ENCODE measurements at places on chromosomes 2 and 18.

GRCh38 chr2:171319164-171319810 lies 114.5 kb downstream of the METTL8 start:
- peak; percentile 72 for DNase-seq

DNA sequence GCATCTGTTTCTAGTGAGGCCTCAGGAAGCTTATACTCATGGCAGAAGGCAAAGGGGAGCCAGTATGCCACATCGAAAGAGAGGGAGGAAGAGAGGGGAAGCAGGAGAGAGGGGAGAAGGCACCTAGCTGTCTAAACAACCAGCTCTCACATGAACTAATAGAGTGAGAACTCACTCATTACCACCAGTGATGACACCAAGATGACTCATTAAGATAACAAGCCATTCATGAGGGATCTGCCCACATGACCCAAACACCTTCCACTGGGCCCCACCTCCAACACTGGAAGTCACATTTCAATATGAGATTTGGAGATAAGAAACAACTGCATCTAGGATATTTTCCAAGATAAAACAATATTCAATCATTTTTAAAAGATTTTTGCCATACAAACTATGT lies 753.9 kb upstream of the ZEB2 start:
- DNase-seq, result no peak

DNA sequence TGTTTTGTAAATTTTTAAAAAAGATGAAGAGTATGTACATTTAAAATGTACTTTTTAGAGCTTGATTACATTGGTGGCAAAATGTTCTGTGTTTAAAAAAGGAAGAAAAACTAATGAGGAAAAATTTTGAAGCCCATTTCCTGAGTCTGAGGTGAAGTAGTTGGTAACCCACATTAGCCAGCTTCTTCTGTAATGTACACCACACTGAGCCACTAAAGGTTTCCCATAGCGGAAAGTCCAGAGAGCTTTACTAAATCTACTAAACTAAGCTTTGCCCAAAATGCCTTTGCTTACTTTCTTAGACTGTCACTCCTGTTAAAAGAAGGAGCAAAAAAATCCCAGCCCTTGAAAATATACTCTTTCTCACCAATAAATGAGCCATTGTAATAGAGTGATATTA lies 804.8 kb upstream of the ZEB2 start:
- DNase-seq, result no peak

GRCh38 chr2:26561918-26562810 lies 79.0 kb downstream of the CIB4 start:
- no peak for DNase-seq

- DNase-seq, result no peak
These were observed 427 bp downstream of the RBKS start for GRCh38 chr2:27889774-27890145.

GRCh38 chr18:26503382-26503781 lies 45.0 kb downstream of the KCTD1 start:
- DNase-seq, result no peak

DNA sequence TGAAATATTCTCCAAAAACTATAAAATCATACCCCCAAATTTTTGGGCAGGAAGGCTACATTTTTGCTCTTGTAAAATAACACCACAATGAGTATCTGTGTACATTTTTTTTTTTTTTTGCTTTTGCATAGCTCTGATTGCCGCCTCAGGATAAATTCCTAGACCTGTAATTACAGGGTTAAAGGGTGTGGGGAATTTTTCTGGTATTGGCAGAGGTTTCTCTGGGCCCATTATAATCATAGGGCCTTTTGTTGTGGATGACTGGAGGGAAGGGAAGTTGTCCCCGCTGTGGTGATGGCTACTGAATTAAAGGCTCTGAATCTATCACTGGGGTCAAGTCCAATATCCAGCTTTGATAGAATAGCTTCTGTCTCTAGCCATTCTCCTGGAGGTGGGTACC lies 26.6 kb downstream of the CCDC195 start:
- no peak for DNase-seq

DNA sequence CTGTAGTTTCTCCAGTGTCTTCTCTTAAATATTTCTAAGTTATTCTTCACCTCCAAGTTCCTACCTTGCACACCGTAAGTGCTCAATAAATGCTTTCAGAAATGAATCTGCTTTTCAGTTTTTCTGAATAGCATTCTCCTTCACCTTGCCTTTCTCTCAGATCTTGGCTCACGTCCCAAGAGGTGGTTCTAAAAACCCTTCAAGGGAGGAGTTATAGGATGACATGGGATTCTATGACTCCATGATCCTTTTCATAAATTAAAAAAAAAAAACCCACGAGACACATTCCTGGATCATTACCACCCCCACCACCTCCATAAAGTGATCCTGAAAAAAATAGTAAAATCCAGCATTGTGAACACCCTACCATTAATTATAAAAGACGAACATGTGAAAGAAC lies 11.7 kb downstream of the KCTD1 start:
- DNase-seq, result no peak

GRCh38 chr18:11981192-11981542 lies at the start of gene IMPA2:
TSS of gene IMPA2 (plus strand) at chr18:11981507. CDS start at chr18:11981670, 163 bp downstream.
- DNase-seq, result no peak

DNA sequence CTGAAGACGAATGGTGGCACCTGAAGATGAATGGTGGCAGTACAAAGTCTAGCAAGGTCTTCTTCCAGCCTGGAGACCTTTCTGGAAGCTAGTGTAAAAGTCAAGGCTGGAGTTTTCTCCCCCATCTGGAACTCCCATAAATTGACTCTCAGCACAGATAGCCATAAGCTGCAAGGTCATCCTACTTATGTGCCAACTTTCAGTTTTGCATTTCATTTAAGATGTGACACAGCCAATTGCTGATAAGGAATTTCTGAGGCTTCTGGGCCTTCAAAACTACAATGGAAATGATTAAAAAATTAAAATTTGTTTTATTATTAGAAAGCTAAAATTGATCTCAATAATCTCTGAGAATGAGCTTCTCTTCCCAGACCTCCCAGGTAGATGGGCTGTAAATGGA lies 10.2 kb downstream of the XDH start:
- no peak for DNase-seq

DNA sequence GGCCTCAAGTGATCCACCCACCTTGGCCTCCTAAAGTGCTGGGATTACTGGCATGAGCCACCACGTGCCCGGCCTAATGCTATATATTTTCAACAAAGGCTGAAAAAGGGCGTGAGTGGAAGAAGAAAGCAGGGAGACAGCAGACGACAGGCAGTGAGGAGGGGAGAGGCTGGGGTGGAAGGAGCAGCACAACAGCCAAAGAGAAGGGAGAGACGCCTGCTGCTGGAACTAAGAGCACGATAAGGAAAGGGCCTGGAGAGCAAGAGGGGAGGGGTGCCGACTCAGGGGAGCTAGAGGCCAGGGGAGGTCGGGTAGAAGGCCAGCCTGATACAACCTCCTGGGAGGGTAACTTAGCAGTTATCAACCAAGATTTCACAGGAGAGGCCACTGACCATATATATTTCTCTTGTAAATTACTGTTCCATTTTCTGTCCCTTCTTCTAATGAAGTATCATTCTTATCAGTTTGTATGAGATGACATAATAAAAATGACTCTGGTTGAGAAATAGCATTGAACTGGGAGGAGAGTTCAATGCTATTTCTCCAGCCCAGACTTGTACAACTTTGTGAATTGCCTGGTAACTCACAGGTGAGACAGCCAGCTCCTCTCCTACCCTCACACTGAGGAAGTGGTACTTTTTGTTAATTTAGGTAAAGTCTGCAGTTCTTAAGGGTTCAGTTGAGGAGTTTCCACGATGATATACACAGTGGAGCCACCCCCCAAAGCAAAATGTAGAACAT lies 5.8 kb upstream of the RNU4ATAC start:
- no peak for DNase-seq

DNA sequence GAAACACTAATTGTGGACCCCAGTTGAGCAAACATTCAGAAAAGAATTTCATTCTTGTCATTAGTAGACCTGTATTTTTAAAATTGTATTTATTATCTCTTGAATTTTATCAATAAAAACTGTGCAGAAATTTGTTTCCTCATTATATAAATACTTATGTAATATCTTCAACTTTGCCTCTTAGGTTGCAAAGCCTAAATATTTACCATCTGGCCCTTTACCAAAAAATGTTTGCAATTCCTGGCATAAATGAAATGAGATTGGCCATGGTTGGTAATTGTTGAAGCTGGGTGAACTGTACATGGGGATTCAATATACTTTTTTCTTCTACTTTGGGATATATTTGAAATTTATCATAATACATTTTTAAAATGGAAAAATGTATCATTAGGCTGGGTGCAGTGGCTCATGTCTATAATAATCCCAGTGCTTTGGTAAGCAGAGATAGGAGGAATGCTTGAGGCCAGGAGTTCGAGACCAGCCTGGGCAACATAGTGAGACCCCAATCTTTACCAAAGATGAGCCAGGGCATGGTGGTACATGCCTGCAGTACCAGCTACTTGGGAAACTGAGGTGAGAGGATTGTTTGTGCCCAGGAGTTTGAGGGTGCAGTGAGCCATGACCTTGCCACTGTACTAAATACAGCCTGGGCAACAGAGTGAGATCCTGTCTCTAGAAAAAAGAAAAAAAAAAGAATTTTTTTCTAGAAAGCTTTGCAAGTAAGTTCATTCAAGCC lies 89.0 kb downstream of the SLC66A3 start:
- no peak for DNase-seq

GRCh38 chr2:15819562-15820256 lies 120.6 kb upstream of the MYCN start:
- no peak for DNase-seq

GRCh38 chr2:217105733-217106649 lies 246.1 kb upstream of the TNP1 start:
- DNase-seq, result no peak

DNA sequence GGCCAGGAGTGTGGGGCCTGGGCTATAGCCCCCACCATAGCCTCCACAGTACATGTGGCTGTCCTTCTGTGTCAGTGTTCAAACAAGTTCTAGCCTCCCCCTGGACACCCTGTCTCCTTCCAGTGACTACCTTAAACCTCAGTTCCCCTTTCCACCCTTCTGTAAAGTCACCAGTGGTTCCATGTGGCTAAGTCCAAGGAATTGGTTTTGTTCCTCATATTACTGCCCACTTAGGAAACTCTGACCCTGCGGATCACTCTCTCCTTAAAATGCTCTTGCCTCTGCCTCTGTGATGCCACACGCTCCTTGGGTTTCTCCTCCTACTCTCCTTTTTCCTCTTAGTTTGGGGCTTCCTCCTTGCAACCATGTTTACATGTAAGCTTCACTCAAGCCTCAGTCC lies 27.8 kb upstream of the REL start:
- no peak for DNase-seq

DNA sequence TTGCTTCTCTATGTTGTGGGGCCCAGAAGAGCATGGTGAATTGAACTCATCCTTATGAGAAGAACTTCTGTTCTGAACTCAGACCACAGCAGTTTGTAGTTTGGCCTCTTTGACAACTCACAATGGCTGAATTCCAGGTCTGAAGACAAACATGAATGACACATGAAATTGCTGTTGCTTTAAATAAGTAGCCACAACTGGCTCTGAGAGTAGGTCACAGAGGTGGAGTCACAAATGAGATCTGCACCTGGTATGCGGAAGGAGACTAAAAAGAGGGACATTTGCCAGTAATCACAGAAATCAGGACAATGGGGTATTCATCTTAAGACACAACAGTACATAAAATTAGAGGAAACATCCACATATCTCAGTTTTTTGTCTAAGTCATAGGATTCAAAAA lies 290.3 kb upstream of the MMADHC start:
- DNase-seq, result no peak

- no peak for DNase-seq
These were observed 38.2 kb downstream of the NHEJ1 start for GRCh38 chr2:219122202-219122980.

DNA sequence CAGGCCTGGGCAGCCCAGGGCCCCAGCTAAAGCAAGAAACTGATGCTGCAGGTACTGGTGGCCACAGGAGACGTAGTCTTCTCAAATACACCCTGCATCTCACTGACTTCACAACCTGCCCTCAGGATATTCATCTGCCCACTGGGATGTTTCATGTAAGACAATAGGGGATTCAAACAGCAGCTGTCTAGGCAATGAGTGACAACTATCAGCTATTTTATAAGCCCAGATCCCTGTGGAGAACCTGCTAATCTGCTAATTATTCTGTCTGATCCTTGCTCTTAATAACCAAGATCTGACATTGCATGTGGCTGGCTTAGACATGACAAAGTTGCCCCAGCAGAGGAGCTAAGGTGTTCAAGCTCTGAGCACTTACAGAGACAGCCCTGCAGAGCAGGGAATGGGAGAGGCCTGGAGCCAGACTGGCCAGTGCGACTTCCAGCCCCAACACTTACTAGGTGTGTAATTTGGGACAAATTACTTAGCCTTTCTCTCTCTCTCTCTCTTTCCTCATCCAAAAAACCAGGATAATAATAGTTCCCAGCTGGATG lies 28.6 kb downstream of the SIGLEC15 start:
- no peak for DNase-seq

DNA sequence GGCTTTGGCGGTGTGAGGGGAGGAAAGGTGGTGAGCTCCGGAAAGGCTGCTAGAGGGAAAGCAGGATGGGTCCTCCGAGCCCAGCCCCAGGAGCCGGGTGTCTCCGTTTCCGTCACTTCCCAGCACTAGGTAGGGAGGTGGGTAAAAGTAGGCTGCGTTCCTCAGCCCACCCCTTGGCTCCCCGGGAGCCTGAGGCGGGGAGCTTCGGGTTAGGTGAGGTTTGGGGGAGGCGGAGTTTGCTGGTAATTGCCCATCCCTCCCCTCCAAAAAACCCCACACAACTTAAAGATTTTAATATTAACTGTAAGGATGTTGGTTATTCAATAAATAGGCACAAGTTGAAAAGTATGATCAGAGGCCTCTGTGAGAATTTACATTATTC lies 552 bp upstream of the ATF2 start:
- DNase-seq, result no peak

GRCh38 chr2:105102963-105103421 lies 65.1 kb downstream of the MRPS9 start:
- DNase-seq, result no peak

- no peak for DNase-seq
These were observed 103.0 kb downstream of the CDK15 start for GRCh38 chr2:201909348-201909747.

GRCh38 chr2:147310335-147311057 lies 534.3 kb upstream of the ACVR2A start:
- no peak for DNase-seq

GRCh38 chr18:44896846-44897245 lies 216.2 kb downstream of the SETBP1 start:
- DNase-seq, result no peak

- no peak for DNase-seq
These were observed 8.8 kb downstream of the SIX2 start for GRCh38 chr2:45000341-45000901.

GRCh38 chr2:143415571-143415970 lies 286.4 kb downstream of the ARHGAP15 start:
- DNase-seq, result no peak

GRCh38 chr2:238358769-238359168 lies 38.5 kb downstream of the TRAF3IP1 start:
- no peak for DNase-seq

Data from natural killer cell (primary cell).